GM12892 (cell line): ENCODE measurements at places on chromosomes 12 and 14.

GRCh38 chr14:103341250-103342129 lies 7.5 kb downstream of the EIF5 start:
- no peak for DNase-seq

DNA sequence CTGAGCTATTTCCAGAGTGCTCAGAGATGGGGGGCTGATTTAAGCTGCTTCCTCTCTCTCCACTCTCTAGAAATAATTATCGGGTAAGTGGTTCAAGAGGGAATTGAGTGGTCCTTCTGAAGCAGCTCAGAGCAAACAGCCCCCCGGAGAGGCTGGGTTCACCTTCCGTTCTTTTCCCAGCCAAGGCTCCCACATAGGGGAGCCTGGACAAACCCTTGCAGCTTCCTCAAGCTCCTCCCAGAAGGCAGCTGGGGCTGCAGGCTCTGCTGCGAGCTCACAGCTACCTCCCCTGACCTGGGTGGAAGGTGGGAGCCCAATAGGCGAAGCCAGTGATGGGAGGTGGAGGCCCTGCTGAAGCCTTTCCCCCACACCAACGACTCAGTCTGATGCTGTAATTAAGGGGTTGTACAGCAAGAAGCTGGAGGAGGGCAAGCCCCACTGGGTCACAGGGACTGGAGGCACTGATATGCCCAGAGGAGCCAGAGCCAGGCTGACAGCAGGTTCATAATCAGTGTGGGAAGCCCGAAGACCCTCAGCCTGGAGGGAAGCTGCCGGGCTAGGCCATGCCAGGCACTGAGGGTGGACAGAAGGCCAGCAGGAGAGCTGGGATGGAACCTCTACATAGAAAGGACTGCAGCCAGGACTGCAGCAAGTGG lies 52.4 kb downstream of the ARL6IP4 start:
- DNase-seq: no peak

GRCh38 chr12:102946042-102946441 lies 11.4 kb upstream of the ASCL1 start:
- no peak for DNase-seq

DNA sequence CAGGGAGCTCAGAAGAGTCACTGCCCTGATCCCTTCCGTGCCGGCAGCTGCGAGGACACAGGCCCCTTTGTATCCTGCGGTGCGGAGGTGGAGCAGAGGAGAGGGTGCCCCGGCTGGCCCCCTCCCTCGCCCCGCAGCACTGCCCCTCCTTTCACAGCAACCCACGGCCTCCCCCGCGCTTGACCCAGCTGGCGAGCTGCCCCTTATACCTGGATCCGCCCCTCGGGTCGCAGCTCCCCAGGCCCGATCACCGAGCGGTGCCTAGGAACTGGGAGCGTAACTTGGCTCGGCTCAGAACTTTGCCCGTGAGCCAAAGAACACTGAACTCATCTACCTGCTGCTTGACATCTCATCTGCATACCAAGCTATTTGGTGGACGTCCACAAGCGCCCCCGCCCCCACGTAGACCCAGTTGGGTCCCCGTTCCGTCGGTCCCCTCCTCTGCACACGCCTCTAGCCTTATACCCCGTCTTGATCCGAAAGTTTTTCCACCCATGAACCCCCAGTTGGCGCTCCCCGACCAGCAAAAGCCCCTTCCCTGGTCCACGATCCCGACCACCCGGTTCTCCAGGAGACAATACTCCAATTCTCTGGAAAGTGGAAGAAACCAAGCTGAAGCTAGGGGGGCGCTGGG lies 697 bp upstream of the DNAJC14 start:
- DNase-seq: peak; percentile 56

DNA sequence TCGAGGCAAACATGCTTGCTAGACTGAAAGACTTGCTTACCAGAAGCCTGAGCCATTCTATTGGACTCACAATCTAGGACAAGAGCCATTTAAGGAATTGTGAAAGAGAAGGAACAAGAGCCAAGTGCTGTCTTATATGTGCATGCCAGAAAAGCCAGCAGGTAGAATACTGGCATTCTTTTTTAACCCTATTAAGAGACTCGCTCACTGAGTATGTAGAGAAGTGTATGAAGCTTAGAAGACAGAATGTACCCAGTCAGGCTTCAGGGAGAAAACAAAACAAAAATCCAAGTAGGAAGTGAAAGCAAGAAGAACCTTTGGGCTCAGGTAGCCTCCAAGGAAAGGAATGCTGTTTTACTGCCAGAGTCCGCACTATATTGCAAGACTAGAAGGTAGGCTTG lies 65.9 kb downstream of the DCAF5 start:
- no peak for DNase-seq

DNA sequence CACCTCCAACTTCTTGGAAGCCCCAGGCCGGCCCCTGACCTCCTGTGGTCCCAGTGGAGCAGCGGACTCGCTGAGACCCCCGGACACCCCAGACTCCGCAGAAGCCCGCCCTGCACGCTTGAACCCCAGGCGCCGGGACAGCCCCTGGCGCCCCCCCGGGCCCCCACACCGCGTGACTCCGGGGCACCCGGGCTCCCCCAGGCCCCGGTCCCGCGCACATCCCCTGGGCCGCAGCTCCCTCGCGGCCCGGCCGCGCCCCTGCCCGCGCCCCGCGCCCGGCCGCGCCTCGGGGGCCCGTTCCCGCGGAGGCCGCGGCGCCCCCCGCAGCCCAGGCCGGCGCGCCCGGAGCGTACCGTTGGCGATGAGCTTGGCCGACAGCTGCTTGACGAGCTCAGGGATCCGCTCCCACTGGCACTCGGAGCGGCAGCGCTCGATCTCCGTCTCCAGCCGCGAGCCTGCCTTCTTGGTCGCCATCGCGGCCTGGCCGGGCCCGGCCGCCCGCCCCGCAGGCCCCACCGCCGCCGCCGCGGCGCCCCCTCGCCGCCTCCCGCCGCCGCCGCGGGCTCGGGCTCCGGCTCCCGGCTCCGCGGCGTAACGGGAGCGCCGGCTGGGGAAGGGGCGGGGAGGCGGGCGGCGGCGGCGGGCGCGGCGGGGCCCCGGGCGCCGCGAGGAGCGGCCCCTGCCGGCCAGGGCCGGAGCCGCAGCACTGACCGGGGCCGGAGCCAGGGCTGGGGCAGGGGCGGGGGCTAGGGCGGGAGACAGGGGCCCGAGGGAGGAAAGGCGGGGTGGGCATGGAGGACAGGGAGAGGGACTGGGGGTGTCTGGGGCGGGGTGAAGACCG lies at the start of gene TTC7B:
TSS of gene TTC7B (minus strand) at position 609 of the 841 bp plus-strand sequence. CDS start at position 474, 135 bp downstream.
- peak; percentile 79 for DNase-seq

- no peak for DNase-seq
Observed at GRCh38 chr14:67837011-67837624, 17.5 kb downstream of the RAD51B start.

DNA sequence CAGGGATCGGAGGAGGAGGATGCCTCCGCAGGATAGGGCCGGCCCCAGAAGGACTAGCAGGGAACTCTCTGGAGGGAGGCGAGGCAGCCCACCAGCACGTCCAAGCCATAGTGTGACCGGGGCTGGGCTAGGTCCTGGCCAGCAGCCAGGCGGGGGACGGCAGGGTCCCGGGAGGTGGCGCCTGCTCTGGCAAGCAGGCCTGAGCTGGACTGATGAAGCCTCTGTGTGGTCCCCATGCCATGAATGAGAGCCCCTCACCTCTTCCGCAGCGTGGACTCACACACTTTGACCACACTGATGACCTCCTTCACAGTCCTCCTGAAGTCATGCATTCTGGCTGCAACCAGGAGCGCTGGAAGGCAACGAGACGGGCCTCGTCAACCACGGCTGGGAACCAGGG lies 19.8 kb upstream of the BTBD6 start:
- no peak for DNase-seq

- DNase-seq: no peak
Observed at GRCh38 chr14:38592764-38593442, 337.0 kb upstream of the CLEC14A start.

DNA sequence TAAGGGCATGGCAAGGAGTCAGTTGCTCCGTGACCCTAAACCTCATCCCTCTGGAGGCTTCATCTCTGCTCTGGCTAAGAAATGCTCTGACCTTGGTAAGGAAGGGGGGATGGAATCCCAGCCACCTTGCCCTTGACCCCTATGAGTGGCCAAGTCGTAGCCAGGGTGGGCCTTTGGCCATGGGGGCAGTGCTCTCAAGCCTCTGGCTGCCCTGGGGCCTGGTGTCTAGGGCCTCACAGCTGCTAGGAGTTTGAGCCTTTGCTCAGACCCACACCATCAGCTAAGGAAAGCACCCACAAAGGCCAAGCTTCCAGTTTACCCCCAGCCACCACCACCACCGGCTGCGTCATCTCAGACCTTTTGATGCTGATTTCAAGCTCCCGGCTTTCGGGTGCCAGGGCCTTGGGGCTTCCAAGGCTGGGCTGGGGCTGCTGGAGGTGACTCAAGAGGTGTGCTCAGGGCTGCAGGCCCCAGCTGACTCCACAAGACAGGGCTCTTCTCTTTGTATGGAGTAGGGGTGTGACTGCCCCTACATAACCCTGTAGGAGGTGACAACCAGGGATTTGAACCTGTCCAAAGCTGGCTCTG lies 3.7 kb downstream of the ASB2 start:
- no peak for DNase-seq

- no peak for DNase-seq
Observed at GRCh38 chr14:94635154-94635553, 23.0 kb downstream of the SERPINA3 start.

DNA sequence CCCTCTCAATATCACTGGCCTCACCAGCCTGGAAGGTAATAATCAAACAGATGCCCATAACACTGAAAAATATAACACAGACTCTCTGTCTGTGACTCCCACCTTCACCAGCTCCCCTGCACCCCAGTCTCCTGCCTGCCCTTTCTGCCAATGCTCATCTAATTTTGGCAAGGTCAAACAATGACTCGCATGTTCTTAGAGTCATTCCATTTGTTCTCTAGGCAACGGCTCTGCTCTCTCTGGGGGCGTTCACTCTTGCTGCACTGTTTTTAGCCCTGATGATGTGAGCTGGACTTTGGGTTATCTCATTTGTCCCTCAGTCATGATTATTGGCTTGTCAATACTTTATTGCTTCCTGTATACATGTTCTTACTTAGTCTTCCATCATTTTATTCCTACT lies 691.8 kb downstream of the FLRT2 start:
- DNase-seq: no peak

GRCh38 chr14:93759719-93760307 lies 28.5 kb downstream of the PRIMA1 start:
- DNase-seq: no peak

- no peak for DNase-seq
Observed at GRCh38 chr12:68452078-68452715, 120.0 kb upstream of the MDM1 start.
